Amniotic stem cell (primary cell): ENCODE measurements at places on chromosomes 1 and 21.
A peak's percentile ranks its signal among the peaks of the same experiment; 100 is the strongest.

GRCh38 chr1:113991467-113991997 lies 12.3 kb downstream of the OLFML3 start:
- no peak for DNase-seq

- no peak for DNase-seq
These were observed 10.7 kb downstream of the LYPLAL1 start for GRCh38 chr1:219184337-219184736.

DNA sequence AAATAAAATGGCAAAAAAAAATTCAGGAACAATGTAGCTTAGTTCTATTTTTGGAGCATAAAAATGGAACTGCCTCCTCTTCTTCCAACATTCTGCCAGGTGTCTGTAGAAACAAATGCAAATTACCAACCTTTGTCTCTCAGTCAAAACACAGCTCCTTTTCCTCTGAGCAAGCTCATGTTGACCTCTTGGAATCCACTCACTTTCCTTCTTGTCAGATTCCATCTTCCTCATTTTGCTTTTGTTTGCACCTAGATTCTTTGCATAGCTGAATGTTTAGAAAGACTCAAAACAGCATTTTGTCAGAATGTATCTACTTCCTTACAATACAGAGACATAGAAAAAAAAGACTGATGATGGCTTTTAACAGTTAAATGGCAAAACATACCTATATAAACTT lies 178.2 kb downstream of the ADGRL2 start:
- no peak for DNase-seq

DNA sequence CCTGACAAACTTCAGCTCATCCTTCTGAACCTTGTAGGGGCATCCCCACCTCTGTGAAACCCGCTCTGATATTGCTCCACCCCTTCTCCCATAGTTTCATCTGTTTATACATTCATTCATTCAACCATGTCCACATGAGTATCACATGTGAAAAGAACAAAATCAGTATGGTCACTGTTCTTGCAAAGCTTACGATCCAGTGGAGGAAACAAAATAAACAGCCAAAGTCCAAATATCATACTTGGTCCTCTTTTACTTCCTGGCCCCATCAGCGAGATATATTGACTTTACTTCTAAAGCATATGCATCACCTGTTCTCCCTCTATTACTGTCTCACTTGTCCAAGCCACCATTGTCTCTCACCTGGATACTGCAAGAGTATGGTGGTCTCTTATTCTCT lies 35.6 kb downstream of the C8A start:
- DNase-seq: no peak

- no peak for DNase-seq
These were observed 104.0 kb upstream of the RUNX3 start for GRCh38 chr1:25033828-25034705.

- no peak for DNase-seq
These were observed 20.7 kb downstream of the PPP1R15B start for GRCh38 chr1:204390751-204391466.

- no peak for DNase-seq
These were observed 110.2 kb downstream of the CRYAA start for GRCh38 chr21:43278766-43279577.

DNA sequence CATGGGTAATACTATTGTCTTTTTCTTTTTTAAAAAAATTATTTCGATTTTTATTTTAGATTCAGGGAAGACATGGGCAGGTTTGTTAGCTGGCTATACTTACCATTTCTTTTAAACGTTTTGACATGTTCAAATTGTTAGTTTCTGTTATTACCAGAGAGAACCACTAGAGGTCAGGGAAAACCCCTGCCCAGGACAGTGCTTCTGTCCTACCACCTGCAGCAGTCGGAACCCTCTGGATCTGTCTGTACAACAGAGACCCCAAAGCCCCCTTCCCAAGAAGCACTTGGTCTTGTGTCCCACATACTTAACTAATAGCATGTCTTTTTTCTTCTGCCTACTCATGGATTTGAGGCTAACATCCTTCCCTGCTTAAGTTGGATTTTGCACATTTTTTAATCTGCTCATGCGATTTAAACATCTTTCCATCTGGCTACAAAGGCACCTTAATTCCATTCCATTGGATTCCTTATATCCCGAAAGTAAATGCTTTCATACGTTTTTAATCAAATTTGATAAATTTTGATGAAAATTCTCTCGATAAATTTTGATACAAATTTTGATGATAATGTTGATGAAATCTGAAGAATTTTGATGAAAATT lies 10.0 kb upstream of the C1orf115 start:
- DNase-seq: no peak

GRCh38 chr1:112794654-112795239 lies 79.6 kb upstream of the PPM1J start:
- no peak for DNase-seq

- no peak for DNase-seq
These were observed 296.1 kb upstream of the SPAG17 start for GRCh38 chr1:118481126-118481525.

DNA sequence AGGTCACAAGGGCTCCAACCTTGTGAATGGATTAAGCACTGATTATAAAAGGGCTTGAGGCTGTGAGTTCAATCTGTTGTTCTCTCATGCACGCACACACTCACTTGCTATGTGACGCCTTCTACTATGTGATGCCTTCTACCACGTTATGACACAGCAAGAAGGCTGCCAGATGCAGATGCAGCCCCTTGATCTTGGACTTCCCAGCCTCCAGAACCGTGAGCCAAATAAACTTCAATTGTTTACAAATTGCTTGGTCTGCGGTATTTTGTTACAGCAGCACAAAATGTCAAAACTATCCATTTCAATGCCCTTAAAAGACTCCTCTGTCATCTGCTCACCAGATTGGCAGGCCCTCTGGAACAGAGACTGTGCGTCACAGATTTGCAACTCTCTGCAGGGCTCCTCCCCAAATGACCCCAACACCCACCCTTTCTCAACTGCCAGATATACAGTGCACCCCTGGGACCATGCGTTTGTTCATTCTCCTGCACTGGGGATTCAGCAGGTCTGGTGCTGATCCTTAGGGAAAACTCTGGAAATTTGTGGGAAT lies 47.8 kb upstream of the KANK4 start:
- no peak for DNase-seq

GRCh38 chr1:43750083-43750482 lies 42.7 kb downstream of the ST3GAL3 start:
- DNase-seq: no peak

GRCh38 chr1:154571964-154572288 lies 4.3 kb downstream of the CHRNB2 start:
- DNase-seq: no peak

DNA sequence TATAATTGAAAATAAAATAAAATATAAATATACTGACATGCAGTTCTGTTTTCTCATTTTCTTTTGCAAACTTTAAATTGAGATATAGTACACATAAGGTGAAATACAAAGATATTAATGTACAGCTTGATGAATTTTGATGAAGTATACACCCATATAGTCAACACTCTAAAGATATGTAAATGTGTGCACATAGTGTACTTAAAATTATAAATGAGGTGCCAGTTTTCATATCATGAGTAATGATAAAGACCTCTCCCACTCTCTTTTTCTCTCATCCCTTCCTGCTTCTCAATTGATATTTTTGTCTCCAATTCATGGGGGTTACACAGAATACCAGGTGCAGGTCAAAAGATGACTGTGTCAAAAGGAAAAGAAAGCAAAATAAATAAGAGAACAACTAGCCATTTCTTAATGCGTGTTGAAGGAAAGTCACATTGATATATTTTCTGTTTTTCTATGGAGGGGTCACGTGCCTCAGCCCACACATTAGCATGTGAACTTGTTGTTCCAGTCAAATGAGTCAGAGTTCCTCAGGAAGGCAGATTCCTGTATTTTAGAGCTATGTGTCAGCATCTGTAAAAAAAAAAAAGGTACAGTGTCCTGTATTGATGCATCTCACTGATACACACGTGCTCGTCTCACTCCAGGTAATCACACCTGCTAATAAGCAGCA lies 64.3 kb upstream of the HOOK1 start:
- peak; percentile 57 for DNase-seq

- no peak for DNase-seq
These were observed 5.2 kb downstream of the LEPR start for GRCh38 chr1:65425697-65426096.

DNA sequence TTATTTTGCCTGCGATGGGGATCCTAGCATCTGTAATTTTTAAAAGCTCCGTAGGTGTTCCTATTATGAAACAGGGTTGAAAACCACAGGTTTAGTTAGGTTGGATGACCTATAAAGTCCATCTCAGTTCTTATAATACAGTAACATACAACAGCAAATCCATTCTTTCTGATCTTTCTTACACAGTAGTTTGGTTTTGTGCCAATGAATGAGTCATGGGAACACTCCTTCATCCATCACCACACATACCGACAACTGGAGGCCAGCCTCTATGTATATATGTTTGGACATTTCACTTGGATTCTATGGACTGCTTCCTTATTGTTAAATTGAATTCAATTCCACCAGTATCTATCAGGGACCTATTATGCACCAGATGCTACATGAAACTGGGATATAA lies 118.4 kb upstream of the L1TD1 start:
- no peak for DNase-seq

DNA sequence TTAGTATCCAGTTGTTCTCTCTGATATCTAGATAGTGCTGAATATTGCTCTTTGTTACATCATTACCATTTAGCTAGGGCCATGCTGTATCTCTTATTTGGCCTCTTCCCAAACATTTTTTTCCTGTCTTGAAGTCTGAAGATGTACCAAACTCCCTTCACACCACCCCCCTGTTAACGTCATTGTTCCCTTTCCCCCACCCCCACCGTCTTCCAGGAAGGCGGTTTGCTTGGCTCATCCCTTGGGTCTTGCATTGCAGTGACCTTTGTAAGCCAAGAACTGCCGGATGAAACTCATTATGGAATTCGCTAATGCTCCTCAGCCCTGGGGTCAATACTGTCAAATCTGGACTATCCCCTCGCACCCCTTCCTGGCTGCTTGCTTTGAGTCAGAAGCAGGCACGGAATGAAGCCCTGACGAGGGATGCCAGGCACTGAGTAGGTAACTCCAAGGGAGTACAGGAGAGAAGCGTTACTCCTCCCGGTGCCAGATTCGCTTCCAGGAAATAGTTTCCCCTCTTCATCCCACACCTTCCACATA lies 283.1 kb downstream of the TM2D1 start:
- no peak for DNase-seq

DNA sequence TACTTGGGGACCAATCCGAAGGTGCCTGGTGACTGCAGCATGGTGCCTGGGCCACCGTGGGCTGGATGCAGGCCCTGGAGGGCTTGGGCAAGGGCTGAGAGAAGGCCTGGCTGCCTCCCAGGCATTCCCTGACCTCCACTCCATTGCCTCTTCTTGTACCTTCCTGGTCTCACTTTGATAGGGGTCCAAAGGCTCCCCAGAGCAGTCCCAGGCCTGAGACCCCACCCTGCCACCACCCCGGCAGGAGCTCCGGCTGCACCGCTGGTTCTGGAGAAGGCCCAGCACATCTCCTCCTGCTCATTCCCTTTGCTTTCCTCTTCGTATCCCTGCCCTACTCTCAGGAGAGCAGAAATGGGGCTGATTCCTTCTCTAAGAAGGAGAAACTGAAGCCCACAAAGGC lies 133.3 kb upstream of the IPO9 start:
- no peak for DNase-seq

- DNase-seq: no peak
These were observed 14.4 kb downstream of the ZBTB17 start for GRCh38 chr1:15961492-15961891.

DNA sequence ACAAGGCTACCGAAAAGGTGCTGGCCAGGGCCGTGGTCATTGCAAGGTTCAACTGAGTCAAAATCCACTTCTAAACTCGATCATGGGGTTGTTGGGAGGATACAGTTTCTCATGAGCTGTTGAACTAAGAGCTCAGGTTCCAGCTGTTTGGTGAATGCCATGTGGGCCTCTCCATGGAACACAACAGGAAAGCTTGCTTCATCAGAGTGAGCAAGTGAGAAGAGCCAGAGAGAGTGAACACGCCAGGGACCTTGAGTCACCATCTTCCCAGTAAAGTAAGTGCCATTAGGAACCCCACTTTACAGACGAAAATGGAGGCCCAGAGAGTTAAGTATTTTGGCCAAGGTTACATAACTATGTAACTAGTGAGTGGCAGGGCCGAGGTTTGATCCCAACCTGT lies 475.1 kb upstream of the VAMP3 start:
- no peak for DNase-seq

- DNase-seq: no peak
These were observed 70.7 kb downstream of the MAP3K7CL start for GRCh38 chr21:29201186-29201585.

DNA sequence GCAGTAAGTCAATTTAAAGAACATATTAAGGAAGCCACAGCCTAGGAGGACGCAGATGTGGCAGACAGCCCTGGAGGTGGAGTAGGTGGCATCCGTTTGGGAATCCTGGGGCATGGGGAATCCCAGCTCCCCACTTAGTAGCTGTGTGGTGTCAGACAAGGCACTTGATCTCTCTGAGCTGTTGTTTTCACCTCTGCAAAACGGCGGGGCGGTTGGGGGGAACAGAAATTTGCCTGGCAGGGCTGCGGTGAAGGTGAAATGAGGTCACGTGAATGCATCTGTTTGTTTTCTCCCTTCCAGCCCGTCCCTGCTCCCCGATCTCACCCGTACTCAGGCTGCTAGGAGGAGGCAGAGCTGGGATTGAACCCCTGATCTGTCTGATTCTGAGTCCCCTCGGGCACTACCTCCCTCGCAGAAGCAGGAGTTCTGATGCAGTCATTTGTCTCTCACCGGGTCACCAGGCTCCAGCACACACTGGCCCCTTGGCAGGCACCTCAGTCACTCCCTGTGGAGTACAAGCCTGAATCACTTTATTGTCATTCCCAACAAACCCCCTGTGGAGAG lies 2.2 kb upstream of the LAPTM5 start:
- no peak for DNase-seq

- DNase-seq: no peak
These were observed 124.5 kb upstream of the TMEM51 start for GRCh38 chr1:15029036-15029435.

GRCh38 chr1:200179781-200180160 lies 152.3 kb downstream of the NR5A2 start:
- no peak for DNase-seq

DNA sequence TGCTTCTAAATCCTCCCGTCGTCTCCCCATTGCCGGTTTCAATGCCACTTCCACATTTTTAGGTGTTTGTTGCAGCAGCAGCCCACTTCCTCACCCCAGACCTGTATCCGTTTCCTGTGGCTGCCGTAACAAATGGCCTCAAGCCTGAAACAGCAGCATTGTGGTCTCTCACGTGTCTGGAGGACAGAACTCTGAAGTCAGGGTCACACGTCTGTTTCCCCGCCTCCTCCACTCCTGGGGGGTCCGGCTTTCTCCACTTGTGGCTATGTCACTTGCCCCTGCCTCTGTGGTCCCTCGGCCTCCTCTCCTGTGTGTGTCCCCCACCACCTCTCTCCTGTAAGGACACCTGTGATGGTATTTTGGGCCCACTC lies 21.8 kb downstream of the TRPM2 start:
- DNase-seq: no peak
